GM19239 (cell line): ENCODE measurements at places on chromosomes 3 and 15.

- DNase-seq, result no peak
These were observed 29.5 kb downstream of the GLB1 start for GRCh38 chr3:33067484-33067883.

GRCh38 chr3:62284442-62284841, 88.9 kb downstream of the FEZF2 start:
- DNase-seq, result no peak

GRCh38 chr3:51123531-51123930, 261.6 kb upstream of the MANF start:
- DNase-seq, result no peak

GRCh38 chr15:51341366-51342226, at the start of gene GLDN:
GLDN (plus strand) TSS chr15:51341655; CDS start chr15:51341685, 30 bp downstream.
- no peak for DNase-seq

DNA sequence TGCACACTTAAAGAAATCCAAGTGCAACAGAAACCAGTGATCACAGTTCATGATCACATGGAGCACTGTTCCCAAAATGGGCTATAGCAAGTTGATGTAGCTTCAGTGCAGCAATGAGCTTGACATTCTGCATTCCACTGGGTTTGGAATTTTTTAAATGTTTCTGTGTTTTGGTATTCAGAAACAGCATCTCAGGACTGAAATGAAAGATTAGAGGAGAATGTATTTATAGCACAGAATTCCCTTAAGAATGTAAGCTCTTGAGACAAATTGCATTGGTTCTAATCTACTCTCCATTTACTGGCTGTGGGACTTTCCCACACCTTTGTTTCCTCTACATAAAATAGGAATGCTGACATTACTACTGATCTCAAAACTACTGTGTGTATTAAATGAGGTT, 162.7 kb downstream of the FGF12 start:
- no peak for DNase-seq

GRCh38 chr15:93524432-93524831, 435.4 kb upstream of the RGMA start:
- DNase-seq, result no peak

DNA sequence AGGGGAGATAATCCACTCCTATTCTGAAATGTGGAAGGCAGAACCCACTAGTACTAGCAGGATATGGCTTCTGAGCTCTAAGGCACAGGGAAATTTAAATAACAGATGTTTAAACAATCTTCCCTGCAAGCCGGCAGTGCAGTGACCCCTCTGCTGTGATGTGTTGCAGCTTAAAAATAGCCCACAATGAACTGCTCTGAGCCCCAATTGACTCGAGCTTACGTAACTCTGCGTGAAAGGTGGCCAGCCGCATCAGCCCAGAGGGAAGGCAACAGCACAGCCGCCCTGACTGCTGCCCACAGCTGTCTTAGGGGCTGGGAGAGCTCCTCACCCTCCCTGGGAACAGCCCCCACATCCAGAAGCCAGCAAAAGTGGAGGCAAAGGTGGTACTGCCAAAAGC, 12.5 kb upstream of the CAMKV start:
- no peak for DNase-seq

GRCh38 chr3:42014458-42014920, 52.6 kb upstream of the ULK4 start:
- no peak for DNase-seq

DNA sequence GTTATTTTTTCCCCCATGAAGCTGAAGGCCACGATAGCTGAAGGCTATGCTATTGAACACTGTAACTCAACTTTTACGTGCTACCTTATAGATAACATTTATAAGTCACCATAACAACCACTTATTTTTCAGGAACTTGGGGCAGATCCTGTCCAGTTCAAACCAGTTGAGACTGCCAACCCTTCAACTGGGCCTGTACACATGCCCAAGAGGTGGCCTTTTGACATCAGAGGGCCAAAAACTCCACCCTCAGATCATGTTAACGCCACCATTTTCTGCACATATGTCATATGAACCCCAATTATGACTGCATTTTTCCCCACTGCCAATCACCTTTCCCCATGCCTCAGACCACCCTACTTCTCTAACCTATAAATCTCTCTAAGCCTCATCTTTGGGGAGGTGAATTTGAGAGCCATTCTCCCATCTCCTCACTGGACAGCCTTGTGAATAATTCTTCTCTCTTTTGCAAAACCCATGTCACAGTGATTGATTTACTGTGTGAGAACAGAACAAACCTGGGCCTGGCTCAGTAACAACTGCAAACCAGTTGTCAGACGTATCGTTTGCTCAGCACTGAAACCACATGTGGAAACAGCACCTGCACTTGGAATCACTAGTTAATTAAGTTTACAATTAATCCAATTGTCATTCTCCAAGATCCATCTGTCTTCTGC, 42.5 kb downstream of the ZNF445 start:
- no peak for DNase-seq

GRCh38 chr3:3189961-3190360, 10.5 kb upstream of the CRBN start:
- DNase-seq, result no peak

DNA sequence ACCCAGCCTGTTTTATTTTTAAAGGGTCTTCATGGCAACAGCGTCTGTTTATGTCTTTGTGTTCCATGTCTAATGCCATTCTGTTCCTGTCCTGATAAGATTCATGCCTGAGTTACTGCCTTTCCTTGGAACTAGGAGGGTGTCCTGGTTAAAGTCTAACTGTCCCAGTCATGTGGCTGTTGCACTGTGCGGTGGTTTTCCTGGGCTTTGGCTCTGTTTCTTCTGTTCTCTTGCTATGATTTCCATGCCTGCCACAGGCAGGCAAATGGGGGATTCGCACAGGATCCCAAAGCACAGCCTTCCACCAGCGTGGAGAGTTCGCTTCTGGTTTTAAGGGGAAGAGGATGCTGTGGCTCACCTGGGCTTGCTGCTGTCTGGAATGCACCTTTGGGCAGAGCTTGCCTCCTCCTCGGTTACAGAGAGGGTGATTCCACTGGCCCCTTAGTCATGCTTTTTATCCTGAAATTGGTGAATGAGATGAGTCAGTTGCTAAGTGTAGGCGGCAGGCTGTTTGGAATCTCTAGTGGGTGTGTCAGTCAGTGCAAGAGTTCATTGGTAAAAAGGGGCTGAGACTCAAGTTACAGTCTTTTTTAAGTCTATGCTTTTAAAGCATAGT, 86.8 kb downstream of the CCK start:
- no peak for DNase-seq
